ENCODE measurements at places on chromosomes 11 and 22.
A peak's percentile ranks its signal among the peaks of the same experiment; 100 is the strongest.

- no peak for DNase-seq
Observed at GRCh38 chr22:47460176-47460575, 697.7 kb downstream of the TBC1D22A start.

GRCh38 chr22:39956932-39957664 lies 3.1 kb upstream of the TMA7B start:
- DNase-seq, result no peak

DNA sequence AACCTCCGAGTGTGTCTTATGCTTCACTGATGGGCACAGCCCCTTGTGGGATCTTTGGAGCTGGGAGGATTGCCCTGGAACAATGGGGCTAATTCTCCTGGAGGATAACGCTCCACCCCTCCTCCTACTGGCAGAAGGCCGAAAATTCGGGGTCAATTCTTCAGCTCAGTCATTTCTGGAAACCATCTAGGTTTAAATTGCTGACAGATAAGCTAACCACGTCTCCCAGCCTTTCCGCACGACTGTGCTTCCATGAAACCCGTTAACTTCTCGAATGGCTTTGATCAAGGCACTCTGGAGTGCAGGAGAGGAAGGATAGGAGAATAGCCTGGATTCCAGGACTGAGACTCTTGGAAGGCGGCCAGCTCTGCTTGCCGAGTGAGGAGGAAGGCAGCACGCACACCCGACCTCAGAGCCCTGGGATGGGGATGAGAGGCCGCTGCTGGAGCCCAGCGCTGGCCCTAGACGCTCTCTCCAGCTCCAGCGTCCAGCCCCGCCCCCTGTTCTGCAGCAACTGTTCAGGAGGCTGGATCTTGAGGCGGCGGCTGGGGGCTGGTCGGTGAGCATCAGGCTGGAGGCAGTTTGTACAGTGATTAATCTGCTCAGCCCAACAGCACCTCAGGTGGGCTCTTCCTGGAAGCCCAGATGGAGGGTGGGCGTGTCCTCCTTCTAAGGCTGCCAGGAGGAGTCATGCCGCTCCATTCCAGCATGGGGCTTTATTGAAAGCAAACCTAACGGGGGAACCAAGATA lies 176.7 kb upstream of the NCAM1 start:
- DNase-seq, result peak; percentile 32

- DNase-seq, result no peak
Observed at GRCh38 chr22:37232140-37232998, 11.7 kb downstream of the RAC2 start.

DNA sequence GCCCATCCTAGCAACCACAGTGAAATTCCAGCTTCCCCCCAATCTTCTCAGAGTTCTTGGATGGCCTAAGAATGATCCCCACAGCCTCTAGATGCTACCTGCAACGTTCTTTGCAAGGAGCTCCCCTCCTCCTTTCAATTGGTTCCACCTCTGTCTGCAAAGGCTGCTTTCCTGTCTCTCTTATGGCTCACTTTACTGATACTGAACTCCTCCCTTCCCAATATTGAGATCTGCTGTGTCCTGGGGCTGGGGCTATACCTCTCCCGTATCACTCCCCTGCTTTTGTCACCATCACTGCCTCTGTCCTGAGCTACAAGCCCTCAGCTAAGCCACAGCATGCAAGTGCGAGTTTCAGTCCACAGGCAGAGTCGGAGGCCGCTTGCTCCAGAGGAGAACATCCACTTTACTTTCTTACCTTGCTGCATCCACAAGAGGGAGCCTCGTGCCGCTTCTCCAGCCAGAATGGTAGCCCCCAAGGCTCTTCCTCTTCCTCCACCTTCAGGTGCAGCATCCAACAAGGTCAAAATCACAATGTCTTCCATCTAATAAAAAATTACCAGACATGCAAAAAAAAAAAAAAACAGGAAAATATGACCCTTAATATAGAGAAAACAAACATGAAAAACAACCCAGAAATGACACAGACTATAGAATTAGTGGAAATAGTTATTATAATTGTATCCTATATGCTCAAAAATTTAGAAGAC lies 48.6 kb upstream of the TMEM45B start:
- peak; percentile 15 for DNase-seq

- peak; percentile 57 for DNase-seq
Observed at GRCh38 chr22:17077255-17077654, 7.5 kb upstream of the IL17RA start.

- no peak for DNase-seq
Observed at GRCh38 chr22:25764270-25765015, 22.5 kb downstream of the MYO18B start.

DNA sequence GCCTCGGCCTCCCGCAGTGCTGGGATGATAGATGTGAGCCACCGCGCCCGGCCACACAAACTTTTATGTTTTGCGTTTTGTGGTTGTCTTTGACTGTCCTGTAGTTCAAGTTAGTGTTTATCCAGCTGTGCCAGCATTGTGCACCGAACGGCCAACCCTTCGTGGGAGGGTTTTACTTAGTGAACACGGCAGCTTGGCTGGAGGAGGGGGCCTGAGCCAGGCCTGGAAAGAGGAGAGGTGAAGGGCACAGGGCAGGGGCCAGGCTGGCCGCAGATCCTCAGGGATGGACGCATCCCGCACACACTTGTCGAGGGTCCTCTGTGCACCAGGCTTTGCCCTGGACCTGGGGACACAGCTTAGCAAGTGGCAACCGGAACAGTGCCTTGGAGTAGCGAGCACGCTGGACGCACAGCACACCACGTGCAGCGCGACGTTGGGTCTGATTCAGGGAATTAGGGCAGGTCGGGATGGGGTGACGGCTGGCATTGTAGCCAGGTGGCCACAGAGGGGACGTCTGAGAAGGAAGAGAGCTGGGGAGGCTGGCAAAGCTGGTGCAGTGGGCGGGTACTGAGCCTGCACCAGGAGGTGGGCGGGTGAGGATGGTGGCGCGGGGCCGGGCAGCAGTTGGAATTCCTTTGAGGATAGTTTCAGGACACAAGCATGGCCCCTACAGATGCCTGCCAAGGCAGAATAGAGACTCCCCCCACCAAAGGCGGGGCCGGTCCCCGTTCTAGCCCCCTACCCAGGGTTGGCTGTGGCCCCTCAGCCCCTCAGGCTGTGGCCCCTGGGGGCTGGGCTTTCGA lies 13.4 kb downstream of the EPS8L2 start:
- DNase-seq, result no peak

DNA sequence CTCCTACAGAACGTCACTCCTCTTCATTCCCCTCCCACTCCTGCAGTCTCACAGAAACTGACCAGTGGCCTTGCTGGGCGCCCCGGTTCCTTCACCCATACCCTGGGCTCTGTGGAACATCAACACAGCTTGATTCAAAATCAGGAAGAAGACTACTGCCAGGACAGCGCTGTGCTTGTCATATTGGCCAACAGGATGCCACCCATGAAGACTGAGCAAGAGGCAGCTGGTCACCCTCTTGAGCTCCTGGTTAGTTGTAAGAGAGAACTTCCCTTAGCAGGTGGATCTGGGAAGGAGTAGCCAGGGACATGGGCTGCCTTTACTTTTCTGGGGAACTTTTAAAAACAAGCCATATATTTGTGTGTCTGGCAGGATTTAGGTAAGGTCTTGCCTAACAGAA lies 110.4 kb upstream of the TIMP3 start:
- no peak for DNase-seq

DNA sequence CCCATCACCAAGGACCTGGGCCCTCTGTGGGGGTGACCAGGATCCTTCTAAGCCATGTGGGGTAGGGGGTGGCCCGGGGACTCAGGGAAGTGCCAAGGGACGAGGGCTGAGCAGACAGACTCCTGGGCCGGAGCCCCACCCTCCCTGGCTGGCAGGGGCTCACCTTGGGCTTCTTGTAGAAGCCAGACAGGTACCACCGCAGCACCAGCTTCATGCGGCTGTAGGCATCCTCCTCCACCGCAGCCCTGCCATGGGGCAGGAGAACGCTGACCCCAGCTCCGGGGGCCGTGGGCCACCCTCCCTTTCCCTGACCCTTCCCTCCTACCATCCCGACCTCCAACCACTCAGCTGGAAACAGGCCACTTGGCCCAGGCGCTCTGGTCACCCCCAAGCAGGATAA lies 45.9 kb upstream of the CARS1 start:
- no peak for DNase-seq

DNA sequence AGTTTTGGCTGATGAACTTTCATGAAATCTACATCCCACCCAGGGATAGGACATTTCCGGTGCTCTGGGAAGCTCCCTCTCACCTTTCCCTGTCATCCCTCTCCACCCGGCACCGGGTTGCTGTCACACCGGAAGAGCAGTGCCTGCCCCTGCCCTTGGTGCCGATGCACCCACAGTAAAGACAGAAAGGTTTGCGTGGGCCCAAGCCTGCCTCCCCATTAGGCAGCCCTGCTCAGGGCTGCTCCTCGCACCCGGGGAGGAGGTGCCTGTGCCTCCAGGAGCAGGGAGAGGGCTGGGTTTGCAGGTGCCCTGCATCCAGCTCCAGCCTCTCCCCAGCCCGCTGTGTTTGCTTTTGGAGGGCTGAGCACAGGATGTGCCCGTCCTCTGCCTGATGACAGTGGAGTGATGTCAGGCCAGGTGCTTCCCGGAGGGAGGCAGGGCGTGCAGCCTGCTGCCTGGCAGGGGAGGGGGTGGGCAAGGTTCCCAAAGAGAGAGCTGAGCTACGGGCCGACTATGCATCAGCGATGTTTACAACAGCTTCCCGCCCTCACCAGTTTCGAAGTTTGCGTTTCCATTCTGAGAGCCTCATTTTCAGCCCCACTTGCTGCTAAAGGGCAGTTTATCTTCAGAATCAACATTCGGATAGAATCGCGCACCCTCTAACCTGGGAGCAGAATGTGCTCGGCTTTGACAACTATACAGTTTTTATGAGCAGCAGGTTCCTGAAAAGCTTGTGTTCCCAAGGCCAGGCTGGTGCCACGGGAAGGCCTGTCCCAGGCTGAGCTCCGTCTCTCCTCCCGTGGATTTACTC lies 83.2 kb upstream of the CLDN5 start:
- no peak for DNase-seq

GRCh38 chr22:19657252-19658056 lies 56.8 kb upstream of the SEPTIN5 start:
- DNase-seq, result no peak

DNA sequence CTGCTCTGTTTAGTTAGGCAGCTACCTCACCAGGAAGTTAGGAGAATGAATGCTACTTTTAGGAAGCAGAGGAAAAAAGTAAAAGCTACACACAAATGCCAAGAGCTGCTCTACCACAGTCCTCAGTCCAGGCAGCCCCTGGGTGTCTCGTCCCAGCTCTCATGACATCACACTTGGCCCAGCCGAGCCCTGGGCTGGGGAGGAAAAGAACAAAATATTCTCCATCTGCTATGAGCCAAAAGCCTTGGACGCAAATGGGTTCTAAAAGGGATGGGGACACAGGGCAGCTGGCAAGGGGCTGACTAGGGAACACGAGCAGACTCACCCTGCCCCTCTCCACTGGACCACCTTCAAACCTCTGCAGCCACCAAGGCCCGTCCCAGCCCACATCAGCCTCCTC lies 26.1 kb downstream of the TMEM184B start:
- DNase-seq, result no peak

Measured in ACHN (cell line).